Activated naive CD8-positive, alpha-beta T cell treated with anti-CD3 and anti-CD28 coated beads for 36 hours (primary cell): ENCODE measurements at places on chromosomes 11 and 22.

DNA sequence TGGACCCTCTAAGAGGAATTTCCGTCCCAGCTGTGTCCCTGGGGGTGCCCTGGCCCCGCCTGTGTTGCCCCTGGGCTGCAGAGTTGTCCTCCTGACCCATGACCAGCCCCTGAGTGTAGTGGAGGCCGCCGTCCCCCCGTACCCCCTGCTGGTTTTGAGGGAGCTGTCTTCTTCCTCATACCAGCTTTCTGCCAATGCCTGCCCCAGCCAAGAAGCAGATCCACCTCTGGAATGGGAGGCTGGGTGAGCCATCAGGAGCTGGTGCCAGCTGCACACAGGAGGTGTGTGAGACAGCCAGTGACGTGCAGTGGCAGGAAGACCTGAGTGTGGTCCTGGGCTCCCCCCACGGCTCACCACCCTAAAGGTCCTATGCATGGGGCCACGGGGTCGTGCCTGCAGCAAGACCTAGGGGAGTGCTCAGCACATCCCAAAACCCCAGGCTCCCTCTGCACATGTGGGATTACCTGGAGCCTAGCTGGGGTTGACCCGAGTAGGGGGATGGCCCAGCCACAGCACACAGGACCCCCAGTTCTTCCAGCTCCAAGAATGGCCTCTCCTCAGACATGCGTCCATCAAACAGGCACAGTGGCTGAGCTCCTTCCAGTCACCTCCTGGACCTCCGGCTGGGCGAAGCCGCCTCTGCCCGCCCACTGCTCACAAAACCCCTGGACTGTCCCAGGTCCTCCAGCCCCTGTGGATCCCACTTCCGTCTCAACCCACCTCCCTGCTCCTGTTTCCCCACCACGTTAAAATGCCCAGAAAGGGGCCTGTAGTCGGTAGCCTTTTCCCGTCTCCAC lies 647.6 kb downstream of the BRD1 start:
- H3K27ac ChIP-seq: no peak overlapping the region
- DNase-seq: no peak
- peaks cover 4% of the 10 kb centered on the region for H3K27me3 ChIP-seq
- H3K4me1 ChIP-seq: no peaks in the 10 kb centered on the region
- H3K36me3 ChIP-seq: no peaks in the 10 kb centered on the region

DNA sequence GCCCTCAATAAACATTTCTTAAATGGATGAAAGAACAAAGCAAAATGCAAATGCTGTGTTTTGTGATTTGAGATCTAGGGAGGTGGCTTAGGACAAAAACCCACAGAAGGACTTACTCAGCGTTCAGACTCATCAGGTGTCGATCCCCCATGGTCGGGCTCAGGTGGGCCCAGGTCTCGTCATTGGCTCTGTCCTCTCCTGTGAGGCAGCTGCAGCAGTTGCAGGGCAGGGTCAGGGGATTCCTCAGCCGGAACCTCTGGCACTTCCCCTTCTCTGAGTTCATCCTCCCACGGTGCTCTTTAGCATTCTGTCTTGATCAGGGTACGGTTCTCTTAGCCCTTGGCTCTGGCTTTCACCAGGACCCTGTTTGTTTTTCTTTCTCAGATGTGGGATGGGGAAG lies 14.0 kb upstream of the ACR start:
- H3K27ac ChIP-seq: no peak overlapping the region
- H3K36me3 ChIP-seq: no peaks in the 10 kb centered on the region
- H3K4me1 ChIP-seq: no peaks in the 10 kb centered on the region
- DNase-seq: no peak
- no peaks in the 10 kb centered on the region for H3K27me3 ChIP-seq

- H3K36me3 ChIP-seq: no peaks in the 10 kb centered on the region
- no peak overlapping the region for H3K4me3 ChIP-seq
- H3K27me3 ChIP-seq: peaks cover 11% of the 10 kb centered on the region
- no peak for DNase-seq
- H3K4me1 ChIP-seq: peaks cover 1% of the 10 kb centered on the region
- no peak overlapping the region for H3K27ac ChIP-seq
Observed at GRCh38 chr11:111101881-111102280, 143.6 kb upstream of the POU2AF2 start.

GRCh38 chr11:1306186-1307162 lies 3.0 kb downstream of the TOLLIP start:
- H3K27ac ChIP-seq: peak overlapping the region; percentile 29
- peaks cover 14% of the 10 kb centered on the region for H3K36me3 ChIP-seq
- H3K27me3 ChIP-seq: no peaks in the 10 kb centered on the region
- no peak overlapping the region for H3K4me3 ChIP-seq
- H3K4me1 ChIP-seq: peaks cover 46% of the 10 kb centered on the region

DNA sequence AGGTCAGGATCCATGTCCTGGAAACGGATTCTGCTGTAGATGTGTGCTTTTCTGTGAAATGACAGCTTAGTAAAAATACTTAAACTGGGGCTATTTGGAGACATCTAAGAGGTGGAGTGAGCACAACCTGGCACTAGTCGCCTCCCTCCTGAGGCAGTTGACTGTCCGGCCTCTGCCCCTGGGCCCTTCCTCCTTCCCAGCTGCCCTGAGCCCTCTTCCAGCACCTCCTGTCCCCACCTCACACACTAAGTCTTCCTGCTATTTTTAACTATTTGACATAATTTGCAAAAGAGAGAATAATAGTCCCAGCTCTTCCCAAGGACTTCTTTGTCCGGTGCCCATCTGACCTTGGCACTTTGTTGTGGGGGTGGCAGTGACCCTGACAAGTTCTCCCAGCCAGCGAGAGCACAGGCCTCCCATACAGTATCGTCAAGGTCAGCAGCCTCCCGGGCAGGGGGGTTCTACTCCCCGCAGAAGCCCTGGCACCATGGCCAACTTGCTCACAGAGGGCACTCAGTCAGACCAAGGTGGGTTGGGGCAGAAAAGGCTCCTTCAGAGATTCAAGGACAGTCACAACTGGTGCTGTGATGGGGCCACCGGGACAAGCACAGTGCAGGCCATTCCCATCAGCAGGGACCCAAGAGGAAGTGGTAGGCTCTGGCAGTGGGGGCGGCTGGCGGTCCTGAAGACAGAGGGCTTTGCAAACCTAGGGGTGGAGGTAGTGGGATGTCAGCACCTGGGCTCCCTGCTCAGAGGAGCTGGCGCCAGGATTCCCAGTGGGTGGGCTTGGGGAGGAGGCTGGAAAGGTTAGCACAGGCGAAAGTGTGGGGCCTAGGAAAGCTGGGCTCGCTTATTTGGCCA lies 5.5 kb upstream of the NEAT1 start:
- H3K4me1 ChIP-seq: peaks cover 44% of the 10 kb centered on the region
- DNase-seq: peak; percentile 53
- H3K27ac ChIP-seq: peak overlapping the region; percentile 99
- H3K4me3 ChIP-seq: peak overlapping the region; percentile 100
- no peaks in the 10 kb centered on the region for H3K27me3 ChIP-seq

GRCh38 chr22:36125994-36126531 lies 34.5 kb downstream of the APOL3 start:
- H3K27me3 ChIP-seq: no peaks in the 10 kb centered on the region
- H3K4me3 ChIP-seq: no peak overlapping the region
- no peaks in the 10 kb centered on the region for H3K36me3 ChIP-seq
- peaks cover 8% of the 10 kb centered on the region for H3K4me1 ChIP-seq

- H3K27me3 ChIP-seq: peaks cover 76% of the 10 kb centered on the region
- no peak within 1 kb of the TSS for H3K27ac ChIP-seq
- H3K4me3 ChIP-seq: peak within 1 kb of the TSS; percentile 71
- peaks cover 23% of the 10 kb centered on the region for H3K4me1 ChIP-seq
- DNase-seq: no peak
Observed at GRCh38 chr22:29072979-29073617, at the start of gene KREMEN1. Gene KREMEN1 (plus strand): TSS chr22:29073035. CDS start chr22:29073131, 96 bp downstream.
